ENCODE measurements at places on chromosomes 5 and 9. TPM values are rescaled to one million over a fixed set of nuclear protein-coding genes. Genes with fewer than 3 reads are reported as not detected.

The RFESD gene
- 6.0 TPM for total RNA-seq

The S1PR3 gene
- total RNA-seq: 19.8 TPM

The PCDHGA12 gene
- 5.1 TPM for total RNA-seq

The NR6A1 gene
- total RNA-seq: 1.9 TPM

The PCDHAC1 gene
- total RNA-seq: 0.10 TPM

The BHMT2 gene
- total RNA-seq: 5.3 TPM

The HK3 gene
- total RNA-seq: 3.7 TPM

The ENTPD8 gene
- total RNA-seq: not detected

The KIF4B gene
- total RNA-seq: 0.05 TPM

DNA sequence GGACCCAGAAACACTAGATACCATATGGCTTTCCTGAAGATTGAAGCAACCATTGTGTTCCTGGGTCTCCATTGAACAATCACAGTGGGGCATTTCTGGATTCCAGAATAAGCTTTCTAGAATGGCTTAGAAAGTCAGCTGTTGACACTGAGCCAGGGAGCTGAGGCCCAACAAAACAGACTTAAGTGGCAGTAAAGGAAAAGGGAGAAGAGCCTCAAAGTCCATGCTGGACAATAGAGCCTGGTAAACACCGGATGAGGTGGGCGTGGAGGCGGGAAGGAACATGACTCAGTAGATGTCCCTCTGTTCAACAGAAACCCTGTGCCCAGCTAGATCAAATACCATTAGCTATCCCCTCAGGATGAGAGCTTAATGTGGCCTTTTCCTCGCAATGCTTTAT, 14.8 kb downstream of the SPARC start:
- DNase-seq: no peak

DNA sequence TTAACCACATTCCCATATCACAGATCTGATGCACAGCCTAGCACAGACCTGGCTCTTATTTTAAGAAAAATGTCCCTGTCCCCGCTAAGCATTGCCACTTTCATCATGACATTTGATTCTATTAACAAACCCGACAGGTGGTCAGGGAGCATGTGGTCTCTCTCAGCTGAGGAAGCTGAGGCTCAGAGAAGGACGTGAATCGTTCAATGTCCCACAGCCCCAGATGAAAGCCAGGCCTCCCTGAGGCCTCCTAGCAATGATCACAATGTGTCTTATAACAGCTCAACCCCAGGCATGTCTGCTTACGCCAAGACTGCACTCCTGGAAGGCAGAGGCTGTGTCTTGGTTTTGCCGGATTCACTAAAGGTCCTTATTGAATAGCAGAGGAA, 10.4 kb upstream of the CRB2 start:
- DNase-seq: no peak

DNA sequence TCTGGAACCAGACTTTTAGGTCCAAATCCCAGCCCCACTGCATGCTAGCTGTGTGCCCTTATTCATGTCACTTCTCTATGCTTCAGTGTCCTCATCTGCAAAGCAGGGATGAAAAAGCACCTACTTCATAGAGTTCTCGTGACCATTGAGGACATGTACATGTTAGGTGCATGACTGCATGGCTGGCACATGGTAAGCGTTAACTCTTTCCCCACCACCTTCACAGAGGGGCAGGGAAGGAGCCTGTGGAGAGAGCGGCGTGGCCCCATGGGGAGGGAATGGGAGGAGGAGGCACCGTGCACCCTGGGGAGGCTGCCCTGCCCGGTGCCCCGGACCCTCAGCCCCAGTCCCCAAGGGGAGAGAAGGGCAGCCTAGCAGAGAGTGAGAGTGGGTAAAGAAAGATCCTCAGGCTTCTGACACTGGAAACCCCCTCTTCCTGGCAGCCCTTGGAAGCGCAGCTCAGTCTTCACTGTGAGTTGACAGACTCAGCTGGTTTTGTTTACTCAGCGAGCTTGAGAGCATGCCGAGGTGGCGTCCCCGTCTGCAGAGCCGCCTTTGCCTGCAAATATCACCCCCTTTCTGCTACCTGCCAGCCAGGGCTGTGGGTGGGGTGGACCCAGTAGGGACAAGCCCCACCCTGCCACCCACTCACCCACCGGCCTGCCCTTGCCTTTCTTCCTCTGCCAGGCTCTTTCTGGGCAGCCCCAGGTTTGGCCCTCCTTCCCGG, 10.6 kb upstream of the ANGPTL2 start:
- no peak for DNase-seq

- DNase-seq: no peak
Measured at GRCh38 chr9:106892632-106893031, 29.7 kb downstream of the ZNF462 start.

GRCh38 chr9:8804613-8805012, 1005.0 kb upstream of the DMAC1 start:
- DNase-seq: no peak

DNA sequence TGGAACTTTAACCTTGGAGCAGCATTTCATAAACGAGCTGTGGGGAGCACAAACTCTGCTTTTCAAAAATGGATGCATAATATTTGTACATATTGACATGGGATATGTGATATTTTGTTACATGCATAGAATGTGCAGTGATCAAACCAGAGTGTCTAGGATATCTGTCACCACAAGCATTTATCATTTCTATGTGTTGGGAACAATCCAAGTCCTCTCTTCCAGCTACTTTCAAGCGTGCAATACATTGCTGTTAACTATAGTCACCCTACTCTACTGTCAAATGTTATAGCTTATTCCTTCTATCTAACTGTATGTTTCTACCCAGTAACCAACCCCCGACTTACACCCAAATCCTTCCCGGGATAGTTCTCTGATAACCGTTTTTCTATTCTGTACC, 15.0 kb upstream of the C5orf58 start:
- DNase-seq: no peak

DNA sequence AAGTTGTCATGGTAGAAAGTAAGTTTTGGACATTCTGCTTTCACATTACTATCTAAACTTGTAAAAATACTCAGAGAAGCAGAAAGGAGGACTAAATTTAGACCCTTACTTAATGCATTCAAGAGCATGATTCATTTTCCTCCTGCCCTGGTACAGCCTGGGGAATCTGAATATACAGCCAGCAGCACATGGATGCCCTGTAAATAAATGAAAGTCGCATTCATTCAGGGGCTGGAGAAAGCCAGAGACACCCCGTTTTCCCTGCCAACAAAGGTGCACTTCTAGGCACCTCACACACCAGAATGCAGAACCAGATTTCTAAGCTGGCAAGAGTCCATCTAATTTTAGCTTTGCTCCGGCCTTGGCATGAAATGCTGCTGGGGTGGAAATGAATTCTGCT, 172.7 kb upstream of the KLF9 start:
- no peak for DNase-seq

DNA sequence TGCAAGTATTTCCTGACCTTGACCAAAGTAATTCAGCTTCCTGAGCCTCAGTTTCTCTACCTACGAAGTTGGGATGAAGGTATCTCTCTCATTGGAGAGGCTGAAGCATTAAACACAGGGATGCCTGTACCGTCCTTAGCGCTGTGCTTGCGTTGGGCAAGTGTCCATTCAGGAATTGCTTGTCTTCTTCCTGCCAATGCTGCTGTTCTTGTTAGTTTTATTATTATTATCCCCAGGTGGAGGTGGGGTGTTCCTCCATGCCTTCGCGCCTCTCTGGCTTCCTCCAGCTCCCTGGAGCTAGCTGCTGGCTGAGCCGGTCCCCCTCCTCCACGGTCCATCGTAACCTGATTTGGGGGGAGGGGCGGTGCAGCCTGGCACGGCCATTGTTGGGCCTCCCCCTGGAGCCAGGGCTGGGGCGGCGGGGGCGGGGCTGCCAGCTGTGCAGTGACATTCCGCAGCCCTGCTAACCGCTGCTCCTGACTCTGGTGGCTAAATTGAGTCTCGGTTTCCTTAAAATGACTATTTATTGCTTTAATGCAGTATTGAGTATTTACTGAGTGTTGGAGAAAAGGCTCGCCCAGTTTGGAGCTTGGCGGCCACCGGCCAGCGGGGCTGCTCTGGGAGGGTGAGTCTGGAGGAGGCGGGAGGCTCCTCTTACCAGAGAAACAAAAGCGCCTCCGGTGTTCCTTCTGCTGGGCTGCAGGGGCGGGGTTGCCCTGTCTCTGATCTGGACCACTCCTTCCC, 51.3 kb downstream of the LMX1B start:
- DNase-seq: no peak

- no peak for DNase-seq
Measured at GRCh38 chr9:75451505-75451904, 363.2 kb downstream of the OSTF1 start.

- no peak for DNase-seq
Measured at GRCh38 chr5:126937771-126938170, 92.6 kb downstream of the MARCHF3 start.

DNA sequence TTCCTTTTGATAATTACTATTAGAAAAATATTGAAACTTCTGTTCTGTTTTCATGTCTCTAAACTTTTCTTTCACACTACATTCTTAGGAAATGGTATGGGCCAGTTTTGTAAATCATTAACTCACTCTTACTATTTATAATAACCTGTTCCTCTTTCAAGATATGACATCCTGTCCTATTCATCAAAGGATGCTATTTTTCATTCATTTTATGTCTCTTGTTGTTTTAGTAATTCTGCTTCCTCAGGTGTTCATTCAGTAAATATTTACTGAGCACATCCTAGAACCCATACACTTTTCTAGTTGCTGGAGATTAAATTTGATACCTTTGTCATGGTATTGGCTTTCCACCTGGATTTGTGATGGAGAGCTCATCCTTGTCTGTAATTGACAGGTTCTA, 58.0 kb downstream of the GDA start:
- no peak for DNase-seq
